Amniotic stem cell (primary cell): ENCODE measurements at places on chromosomes 1 and 21.
A peak's percentile ranks its signal among the peaks of the same experiment; 100 is the strongest.

GRCh38 chr21:44779417-44780136 lies 22.0 kb downstream of the UBE2G2 start:
- DNase-seq: no peak

- DNase-seq: no peak
These were observed 30.0 kb downstream of the TMPRSS15 start for GRCh38 chr21:18373606-18374005.

DNA sequence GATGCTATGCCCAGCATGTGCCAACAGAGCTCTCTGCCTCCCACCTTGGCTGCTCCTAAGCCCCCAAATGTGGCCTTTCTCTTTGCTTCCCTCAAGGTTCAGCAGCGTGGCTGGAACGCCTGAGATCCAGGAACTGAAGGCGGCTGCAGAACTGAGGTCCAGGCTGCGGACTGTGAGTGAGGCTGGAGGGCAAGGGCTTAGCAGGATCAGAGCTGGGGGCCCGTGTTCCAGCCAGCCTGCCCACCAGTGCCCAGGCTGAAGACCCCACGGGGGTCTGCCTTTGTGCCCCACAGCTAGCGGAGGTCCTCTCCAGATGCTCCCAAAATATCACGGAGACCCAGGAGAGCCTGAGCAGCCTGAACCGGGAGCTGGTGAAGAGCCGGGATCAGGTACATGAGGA lies 14.6 kb downstream of the IKBKE start:
- no peak for DNase-seq

DNA sequence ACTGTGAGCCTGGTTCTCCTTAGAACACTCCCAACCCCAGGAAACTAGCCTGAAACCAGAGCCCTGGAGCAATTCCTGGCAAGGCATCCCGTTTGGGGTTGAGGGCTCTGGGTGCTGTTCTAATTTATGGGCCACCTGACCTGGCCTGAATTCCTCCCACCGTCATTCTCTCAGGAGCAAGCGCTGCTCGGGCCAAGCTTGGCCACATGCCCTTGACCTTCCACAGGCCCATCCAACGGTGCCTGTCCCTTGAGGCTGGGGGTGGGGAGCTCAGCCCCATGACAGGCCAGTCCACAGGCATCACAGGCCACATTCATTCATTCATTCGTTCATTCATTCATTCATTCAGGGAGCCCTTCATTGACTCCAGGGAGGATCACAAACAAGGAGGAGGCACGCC lies 5.3 kb downstream of the PADI2 start:
- DNase-seq: no peak

DNA sequence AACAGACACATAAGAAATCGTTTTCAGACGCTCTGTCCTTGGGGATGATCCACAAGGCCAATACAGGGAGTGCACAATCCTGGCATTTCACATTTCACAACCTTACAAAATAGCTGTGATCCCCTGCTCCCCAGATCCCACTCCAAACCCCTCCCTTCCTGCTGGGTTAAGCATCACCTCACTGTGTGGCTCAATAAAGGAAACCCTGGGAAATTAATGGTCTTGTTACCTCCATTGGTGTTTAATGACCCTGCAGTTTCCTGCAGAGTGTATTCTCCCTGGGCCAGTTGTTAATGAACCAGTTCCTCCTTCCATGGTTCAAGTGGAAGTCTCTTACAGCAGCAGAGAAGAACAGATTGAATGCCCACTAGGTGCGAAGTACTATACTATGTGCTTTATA lies 334.7 kb downstream of the OMA1 start:
- no peak for DNase-seq

GRCh38 chr1:4616831-4617465 lies 37.5 kb upstream of the AJAP1 start:
- DNase-seq: no peak

DNA sequence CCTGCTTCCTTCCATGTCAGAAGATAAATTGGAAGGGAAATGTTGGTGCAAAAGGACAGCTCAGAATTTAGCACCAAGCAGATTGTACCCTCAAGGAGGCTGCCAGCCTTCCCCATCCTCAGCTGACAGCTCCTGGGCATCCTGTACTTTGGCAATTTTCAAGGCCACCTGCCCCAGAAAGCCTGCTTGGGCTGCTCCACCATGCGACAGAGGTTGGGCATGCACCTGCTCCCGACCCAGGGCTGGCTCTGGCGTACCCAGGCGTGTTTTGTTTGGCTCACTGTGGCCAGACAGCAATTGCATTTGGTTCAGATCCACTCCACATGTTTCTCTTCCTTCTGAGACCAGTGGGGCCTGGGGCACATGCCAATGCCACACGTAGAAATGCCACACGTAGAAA lies 547.8 kb downstream of the NPHP4 start:
- DNase-seq: no peak

- peak; percentile 47 for DNase-seq
These were observed 1.7 kb downstream of the DCAF8 start for GRCh38 chr1:160260406-160261382.

GRCh38 chr1:160371346-160371631 lies 4.4 kb downstream of the NHLH1 start:
- no peak for DNase-seq

DNA sequence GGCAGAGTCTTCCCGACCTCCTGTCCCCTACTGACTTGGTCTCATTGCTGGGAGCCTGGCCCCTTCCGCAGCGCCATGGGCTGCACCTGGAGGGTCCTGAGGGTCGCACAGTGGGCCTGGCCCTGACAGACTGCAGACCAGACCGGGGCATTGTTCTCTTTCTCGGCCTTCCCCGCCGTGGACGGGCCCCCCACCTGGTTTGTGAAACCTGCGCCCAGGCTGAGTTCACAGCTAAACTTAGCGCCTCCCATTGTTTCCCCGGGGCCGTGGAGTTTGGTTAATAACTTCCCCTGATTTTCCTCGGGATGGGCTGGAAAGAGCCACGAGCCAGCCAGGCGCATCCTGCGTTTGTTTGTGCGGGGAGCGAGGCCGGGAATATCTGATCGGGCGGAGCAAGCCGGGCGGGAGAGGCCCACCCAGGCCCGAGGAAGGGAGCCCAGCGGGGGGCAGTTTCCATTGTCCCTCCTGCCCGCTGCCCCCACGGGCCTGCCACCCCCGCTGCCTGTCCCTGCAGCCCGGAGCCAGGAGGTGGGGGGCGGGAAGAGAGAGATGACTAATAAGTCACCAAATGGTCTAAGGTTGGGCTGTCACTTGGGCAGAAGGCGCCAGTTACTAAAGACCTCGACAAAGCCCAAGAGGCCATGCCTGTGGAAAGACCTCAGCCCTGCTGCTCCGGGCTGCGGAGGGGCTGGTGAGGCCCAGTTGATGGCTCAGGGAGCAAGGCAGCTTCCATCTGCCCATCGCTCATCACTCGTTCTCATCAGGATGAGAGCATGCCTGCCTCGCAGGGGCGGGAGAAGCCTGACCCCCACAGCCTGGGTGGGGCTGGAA lies 39.0 kb upstream of the ARHGEF16 start:
- DNase-seq: no peak

DNA sequence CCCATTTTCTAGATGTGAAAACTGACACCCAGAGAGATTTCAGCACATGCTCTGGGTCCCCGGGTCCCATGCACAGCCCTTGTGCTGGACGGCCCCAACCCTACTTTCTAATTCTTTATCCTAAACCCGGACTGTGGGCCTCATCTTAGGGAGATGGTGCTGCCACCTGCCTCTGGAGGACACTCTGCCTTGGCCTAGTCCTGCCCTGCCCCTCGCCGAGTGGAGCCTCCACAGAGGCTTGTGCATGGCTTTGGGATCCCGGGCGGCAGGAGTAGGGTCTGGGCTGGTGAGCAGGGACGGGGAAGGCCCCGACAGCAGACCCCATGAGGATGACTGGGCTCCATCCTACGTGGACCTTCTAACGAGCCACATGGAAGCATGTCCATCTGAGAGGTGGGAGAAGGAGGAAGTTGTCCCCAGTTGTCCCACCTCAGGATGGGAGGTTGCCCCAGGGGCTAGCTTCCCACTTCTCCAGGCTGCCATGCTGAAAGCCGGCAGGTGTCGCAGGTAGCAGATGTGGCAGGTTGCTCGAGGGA lies 12.4 kb downstream of the MX2 start:
- no peak for DNase-seq
